ENCODE measurements at places on chromosomes 3 and 15.

- DNase-seq = no peak
These were observed 257.7 kb downstream of the DIPK2A start for GRCh38 chr3:144229330-144229729.

GRCh38 chr3:58180940-58181587, 29.7 kb downstream of the DNASE1L3 start:
- DNase-seq = no peak

DNA sequence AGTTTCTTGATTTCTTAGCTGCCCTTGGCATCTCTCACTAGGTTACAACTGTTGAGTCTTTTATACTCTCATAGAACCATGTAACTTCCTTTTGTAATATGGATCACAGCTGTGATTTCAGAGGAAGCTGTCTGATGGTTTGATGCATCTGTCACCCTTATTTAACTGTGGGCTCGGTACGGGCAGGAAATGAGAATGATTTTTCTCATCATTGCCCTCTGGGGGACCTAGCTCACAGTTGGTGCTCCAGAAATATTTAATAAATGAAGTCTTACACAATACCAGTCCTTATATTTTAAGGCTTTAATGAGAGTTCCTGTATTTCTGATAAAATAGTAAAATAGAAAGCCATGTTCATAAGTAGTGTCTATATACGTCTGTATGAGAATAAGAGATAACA, 151.2 kb downstream of the EBLN2 start:
- no peak for DNase-seq

DNA sequence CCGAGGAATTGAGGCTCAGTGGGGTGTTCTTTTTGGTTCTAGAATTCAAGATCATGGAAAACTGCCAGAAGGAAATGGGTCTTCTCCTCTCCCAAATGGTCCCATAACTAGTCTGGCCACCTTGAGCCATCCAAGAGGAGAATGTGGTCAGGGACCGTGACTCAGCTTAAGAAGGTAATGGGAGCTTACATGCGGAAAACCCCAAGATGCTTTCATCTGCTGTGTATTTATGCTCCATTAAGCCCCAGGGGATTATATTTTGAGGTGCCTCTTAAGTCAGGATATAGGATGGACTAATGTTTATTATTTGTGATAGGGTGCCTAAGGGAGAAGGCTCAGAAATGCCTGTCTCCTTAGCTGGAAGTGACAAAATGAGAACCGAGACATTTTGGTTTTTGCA, 39.2 kb upstream of the DLG1 start:
- no peak for DNase-seq

DNA sequence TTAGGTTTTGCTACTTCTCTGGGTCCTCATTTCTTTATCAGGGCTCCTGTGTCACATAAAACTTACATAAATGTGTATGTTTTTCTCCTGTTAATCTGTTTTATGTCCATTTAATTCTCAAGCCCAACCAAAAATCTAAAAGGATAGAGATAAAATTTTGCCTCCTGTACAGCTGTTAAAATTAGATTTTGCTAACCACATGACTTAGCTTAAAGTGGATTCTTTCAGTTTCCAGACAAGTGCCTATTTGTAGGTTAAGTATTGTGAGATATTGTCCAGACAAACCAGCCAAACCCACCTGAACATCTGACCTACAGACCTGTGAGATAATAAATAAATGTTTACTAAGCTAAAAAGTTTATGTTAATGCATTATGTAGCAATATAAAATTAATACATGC, 465.5 kb downstream of the SI start:
- DNase-seq = no peak

- DNase-seq = no peak
These were observed 14.1 kb downstream of the KLF15 start for GRCh38 chr3:126342991-126343648.
